ENCODE measurements at places on chromosomes 4 and X. TPM values are rescaled to one million over a fixed set of nuclear protein-coding genes. Genes with fewer than 3 reads are reported as not detected.

DNA sequence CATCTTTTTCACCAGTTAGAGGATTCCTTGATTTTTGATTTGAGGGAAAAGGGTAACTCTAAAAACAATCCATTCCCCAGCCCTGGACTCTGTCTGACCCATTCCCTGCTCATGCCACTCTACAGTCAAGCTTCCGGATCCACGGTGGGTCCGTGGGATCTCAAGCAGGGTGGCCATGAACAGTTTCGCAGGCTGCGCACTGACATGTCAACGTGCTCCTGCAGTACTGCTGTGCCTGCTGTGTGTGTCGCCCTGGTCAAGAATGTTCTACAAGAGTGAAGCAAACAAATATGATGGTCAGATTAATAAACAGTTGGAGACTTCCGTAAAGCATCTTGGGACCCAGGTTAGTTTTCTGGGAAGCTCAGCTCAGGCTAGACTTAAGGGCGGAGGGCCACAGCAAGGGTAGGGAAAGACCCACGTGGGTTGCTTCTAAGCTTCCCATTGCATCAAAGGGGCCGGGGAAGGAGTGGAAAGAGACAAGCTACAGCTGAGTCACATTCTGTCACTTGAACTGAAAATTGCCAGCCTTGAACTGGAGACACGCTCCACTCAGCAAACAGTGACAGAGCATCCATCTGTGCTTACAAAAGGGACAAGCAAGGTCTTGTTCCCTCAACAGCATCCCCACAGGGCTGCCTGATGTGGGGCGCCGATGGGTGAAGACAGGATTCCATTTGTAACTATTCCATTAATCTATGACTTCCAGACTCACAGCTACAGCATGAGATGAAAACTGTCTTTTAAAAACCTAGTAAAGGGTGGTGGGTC, 81.8 kb downstream of the MTMR1 start:
- H3K27ac ChIP-seq = no peak overlapping the region
- no peaks in the 10 kb centered on the region for H3K27me3 ChIP-seq
- peak; percentile 36 for DNase-seq
- no peak overlapping the region for H3K4me3 ChIP-seq
- no peaks in the 10 kb centered on the region for H3K4me1 ChIP-seq

- H3K4me3 ChIP-seq = no peak overlapping the region
- no peaks in the 10 kb centered on the region for H3K36me3 ChIP-seq
- H3K4me1 ChIP-seq = no peaks in the 10 kb centered on the region
- no peaks in the 10 kb centered on the region for H3K27me3 ChIP-seq
- no peak overlapping the region for H3K27ac ChIP-seq
Observed at GRCh38 chr4:162644346-162644745, 480.5 kb upstream of the FSTL5 start.

DNA sequence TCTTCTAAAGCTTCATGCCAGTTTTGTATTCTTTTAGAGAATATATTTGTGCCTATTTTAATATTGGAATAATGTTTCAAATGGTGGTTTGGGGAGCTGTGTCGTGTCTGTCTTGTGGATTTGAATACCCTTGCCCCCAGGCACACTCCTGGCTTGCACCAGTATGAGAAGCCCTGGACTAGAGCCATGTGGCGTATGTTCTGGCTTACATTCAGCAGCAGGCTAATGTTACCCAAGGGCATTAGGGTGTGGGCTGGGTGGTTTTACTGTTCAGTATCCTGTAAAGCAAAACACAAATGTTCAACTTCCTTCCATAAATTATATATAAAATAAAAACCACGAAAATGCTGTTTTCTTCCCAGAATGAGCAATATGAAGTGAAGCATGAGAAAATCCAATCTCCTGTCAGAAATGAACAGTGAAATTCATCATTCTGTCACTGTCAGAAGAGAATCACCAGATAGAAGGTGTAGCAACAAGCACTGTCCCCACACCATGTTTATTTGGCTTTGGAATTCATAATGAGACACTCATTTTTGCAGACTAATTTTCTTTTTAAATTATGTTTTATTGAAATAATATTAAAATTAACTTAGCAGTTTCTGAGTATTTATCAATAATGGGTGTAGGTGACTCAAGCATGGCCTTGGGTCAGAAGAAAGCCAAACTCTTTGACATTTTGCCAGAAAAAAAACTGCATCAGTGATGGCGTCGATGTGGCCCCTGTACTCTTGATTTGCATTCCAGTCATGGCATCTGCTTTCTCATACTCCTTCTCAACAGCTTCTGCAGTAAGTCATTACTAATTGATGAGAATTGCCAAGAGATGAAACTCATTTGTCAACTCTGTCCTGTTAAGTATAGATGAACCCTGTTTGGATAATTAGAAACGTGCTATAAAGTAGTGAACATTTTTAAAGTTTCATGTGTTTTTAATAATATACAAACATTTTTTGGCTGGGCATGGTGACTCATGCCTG, 43.8 kb downstream of the WWC2 start:
- H3K4me1 ChIP-seq = peaks cover 39% of the 10 kb centered on the region
- H3K27me3 ChIP-seq = no peaks in the 10 kb centered on the region
- H3K36me3 ChIP-seq = no peaks in the 10 kb centered on the region
- H3K27ac ChIP-seq = peak overlapping the region; percentile 50

CTSO gene
- total RNA-seq = 25.0 TPM

DNA sequence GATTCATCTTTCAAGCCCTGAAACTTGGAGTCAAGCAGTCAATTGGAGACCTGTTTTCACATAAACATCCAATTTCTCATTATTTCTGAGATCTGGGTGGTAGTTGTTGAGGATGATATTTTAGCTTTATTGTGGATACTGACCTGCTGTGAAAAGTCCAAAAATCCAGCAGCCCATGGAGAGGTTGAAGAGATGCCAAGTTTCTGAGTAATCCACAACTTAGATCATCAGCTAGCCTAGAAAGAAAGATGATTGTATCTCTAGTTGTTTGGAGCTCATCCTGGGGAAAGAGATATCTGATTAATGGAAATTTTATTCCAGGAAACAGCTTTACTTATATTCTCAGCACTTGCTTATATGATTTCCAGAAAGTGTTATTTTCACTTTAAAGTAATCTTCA, 48.6 kb upstream of the DCX start:
- H3K27ac ChIP-seq = no peak overlapping the region
- no peak overlapping the region for H3K4me3 ChIP-seq
- no peak for DNase-seq
- peaks cover 7% of the 10 kb centered on the region for H3K27me3 ChIP-seq

DHX15 gene
- total RNA-seq = 107 TPM

NKX3-2 gene
- 1.2 TPM for total RNA-seq

FGD1 gene
- total RNA-seq = 9.1 TPM

GRCh38 chr4:168900080-168900479, 110.0 kb downstream of the CBR4 start:
- H3K4me1 ChIP-seq = no peaks in the 10 kb centered on the region
- peaks cover 90% of the 10 kb centered on the region for H3K36me3 ChIP-seq
- H3K27ac ChIP-seq = no peak overlapping the region
- no peak for DNase-seq
- no peaks in the 10 kb centered on the region for H3K27me3 ChIP-seq
- no peak overlapping the region for H3K4me3 ChIP-seq

GRCh38 chrX:25721564-25721963, 416.6 kb upstream of the MAGEB18 start:
- H3K27me3 ChIP-seq = no peaks in the 10 kb centered on the region
- no peak for DNase-seq
- no peak overlapping the region for H3K4me3 ChIP-seq
- H3K4me1 ChIP-seq = no peaks in the 10 kb centered on the region
- H3K36me3 ChIP-seq = no peaks in the 10 kb centered on the region

TBC1D1 gene
- total RNA-seq = 81.0 TPM

Measured in osteoblast (primary cell).